Stimulated activated CD4-positive, alpha-beta T cell treated with anti-CD3 and anti-CD28 coated beads, TNF-alpha, amount 100 ng/mL, for 24 hours (primary cell): ENCODE measurements at places on chromosomes 2 and 18.

GRCh38 chr18:74519320-74520095, 14.8 kb upstream of the CNDP1 start:
- no peak for DNase-seq

GRCh38 chr2:231469583-231469950, 5.3 kb upstream of the NCL start:
- DNase-seq: no peak

GRCh38 chr2:231996797-231997540, 35.5 kb downstream of the DIS3L2 start:
- no peak for DNase-seq

DNA sequence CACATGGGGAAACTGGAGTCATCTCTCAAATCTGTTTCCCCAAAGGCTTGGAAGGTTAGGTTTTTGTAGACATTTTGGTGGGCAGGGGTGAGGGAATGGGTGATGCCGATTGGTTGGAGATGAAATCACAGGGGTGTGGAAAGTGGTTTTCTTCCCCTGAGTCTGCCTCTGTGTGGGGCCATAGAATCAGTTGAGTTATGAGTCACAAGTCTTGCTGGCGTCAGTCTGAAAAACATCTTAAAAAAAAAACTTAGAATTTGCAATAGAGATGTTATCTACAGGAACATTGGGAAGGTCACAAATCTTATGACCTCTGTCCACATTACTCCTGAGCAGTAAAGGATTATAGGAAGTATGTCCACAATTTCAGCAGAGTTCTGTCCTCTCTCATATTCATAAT, 314.6 kb downstream of the CNTNAP5 start:
- no peak for DNase-seq

DNA sequence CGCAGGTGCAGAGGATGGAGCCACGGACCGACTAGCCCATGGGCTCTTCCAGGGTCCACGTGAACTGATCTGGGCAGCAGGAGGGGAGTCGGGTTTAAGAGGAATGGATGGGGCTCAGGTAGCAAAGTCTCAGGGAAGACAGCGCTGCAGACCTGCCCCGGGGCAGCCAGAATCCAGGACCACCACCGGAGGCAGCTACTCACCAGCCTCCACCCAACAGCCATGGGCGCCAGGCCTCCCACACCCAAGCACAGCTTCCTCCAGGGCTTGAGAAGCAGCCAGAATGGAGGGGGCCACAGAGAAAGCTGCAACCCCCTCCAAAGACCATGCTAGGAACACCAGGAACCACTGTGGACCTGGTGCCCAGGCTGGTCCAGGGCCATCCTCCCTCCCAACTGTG, 164.3 kb downstream of the TWIST2 start:
- no peak for DNase-seq

DNA sequence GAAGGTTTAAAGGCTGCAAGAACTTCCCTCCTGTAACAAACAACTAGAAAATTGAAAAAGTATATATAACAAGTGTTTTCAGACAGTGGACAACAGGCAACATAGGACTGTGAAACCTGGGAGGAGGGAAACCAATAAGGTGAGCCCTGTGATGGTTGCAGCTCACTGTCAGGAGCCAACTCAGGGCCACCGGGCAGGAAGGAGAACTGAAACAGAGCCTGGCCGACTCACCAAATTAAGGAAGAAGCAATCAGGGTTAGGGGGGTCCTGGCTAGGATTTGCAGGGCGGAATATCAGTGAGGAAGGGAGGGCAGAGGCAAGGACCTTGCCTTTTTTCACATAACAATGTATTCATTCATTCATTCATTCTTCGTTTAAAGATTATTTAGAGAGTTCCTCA, 21.8 kb upstream of the CNRIP1 start:
- no peak for DNase-seq

- DNase-seq: no peak
These were observed 119.9 kb upstream of the THUMPD2 start for GRCh38 chr2:39898934-39899333.

DNA sequence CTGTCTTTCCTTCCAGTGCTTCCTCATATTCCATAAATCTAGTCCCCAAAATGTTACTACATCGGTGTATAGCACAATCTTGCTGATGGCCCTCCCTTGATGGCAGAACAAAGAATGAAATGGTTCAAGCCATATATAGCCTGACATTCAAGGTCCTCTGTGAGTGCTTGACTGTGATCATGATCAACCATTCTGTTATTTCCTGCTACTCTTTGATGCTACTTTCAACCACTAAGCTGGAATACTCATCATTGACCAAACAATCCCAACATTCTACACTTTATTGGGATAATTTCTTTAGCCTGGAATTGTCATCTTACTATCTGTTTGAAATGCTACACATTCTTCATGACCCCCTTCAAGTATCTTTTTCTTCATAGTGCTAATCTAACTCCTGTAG, 633.9 kb downstream of the PLCL1 start:
- no peak for DNase-seq

DNA sequence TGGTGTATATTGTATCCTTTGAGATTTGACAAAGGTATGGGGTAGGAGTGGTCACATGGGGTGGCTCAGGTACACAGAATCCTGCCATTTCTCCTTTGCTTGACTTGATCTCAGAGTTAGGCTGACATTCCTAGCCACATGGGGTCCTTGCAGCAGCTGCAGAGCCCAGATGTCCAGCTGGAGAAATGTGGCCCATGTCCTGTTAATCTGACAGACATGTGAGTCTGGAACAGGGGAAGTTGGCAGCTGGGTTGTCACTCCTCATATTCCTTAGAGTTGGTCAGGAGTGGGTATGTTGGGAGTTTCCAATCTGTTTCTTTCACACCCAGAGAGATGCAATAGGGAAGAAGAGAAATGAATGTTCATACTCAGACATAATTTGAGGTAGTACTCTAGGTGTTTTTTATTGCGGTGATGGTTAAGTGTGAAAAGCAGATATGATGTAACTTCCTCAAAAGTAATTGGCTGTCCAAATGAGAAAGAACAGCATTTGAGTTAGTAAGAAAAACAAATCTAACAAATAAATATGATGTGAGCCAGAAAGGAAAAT, 402.6 kb upstream of the MEIS1 start:
- DNase-seq: no peak

GRCh38 chr18:41928581-41928980, 26.5 kb upstream of the PIK3C3 start:
- DNase-seq: no peak

DNA sequence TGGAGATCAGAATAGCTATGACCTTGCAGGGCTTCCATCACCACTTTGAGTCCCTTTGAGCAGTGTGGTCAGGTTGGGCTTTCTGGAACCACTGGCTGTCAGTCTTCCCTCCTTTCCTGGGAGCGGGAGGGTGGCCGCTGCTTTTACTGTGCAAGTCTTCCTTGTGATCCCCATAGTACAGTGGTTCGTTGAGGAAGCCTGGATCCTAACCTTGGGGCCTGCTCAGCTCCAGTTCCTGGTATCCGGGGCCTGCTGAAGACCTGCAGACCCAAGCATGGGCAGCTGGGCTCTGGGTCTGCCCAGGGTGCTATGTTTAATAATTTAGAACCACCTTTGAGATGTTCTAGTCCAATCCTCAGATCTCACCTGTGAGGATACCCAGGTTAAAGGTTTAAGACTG, 104.2 kb downstream of the CLIP4 start:
- DNase-seq: no peak

DNA sequence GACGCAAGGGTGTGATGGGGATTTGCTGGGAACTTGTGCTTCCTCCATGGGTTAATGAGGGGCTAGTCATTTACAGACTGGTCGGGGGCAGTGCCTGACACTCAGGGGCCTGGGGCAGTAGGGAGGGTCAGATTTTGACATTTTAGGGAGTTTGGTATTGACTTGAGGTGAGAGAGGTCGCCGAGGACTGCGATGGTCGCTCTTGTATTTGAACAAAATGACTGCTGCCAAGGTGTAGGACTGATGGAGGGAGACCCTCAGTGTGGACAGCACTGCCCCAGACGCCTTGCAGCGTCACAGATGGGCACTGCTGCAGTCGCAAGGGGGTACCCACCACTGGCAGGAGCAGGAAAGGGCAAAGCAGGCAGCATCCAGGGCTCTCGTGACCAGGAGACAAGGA, 182.9 kb downstream of the RTP5 start:
- no peak for DNase-seq

DNA sequence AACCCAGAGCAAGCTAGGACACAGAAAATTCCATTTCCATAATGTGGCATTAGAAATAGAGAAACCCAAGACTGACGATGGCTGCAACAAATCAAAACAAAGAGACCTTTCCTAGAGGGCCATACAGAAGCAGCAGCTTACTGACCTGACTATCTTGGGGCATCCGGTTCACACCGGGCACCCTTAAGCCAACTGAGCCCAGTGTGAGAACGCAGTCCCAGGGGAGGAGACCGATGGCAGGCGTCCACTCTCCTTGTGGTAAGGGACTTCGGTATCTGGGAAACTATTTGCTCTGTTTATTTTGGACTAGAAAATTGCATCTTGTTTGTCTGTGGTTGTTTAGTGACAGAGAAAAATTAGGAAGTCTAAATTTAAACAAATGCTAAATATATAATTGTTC, 244.8 kb upstream of the COPS8 start:
- DNase-seq: no peak
